NCI-H2029 (cell line): ENCODE measurements at places on chromosomes 2 and 18.

DNA sequence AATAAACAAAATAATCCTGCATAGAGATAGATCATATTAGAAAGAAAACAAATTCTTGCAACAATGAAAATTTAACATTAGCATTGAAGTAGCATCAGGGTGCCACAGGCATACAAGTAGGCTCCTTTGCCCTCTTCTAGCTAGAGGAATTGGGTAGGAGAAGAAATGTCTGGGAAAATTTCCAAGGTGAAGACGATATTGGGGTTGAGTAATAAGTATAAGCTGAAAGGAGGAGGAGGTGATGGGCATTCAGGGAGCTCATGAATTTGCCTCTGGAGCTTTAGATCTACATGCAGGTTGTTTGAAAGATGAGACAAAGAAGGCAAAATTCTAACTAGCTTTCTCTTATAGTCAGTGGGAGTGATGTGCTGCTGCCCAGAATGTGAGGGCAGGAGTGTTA lies 504.9 kb downstream of the CCDC85A start:
- no peak for DNase-seq

DNA sequence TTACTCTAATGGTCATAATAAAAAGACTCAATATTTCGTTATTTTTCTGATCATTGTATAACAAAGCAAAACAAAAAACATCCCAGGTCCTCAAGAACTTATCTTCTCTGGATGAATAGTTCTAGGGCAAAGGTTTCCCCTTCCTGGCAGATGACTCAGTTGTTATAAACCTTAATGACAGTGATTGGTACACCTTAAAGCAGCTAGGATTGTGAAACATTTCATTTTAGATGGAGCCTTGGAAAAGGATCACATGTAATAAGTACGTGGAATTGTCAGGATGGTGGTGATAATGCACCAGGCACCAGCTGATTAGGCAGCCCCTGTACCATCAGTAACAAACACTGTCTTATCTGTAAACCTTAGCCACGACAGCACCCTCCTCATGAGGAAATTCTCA lies 47.2 kb downstream of the MEP1B start:
- no peak for DNase-seq

- peak; percentile 15 for DNase-seq
Observed at GRCh38 chr2:43300781-43301583, 74.6 kb upstream of the ZFP36L2 start.

- DNase-seq: no peak
Observed at GRCh38 chr2:4346628-4347027, 643.3 kb downstream of the DCDC2C start.

GRCh38 chr2:54388076-54388475 lies 68.1 kb upstream of the SPTBN1 start:
- DNase-seq: no peak

DNA sequence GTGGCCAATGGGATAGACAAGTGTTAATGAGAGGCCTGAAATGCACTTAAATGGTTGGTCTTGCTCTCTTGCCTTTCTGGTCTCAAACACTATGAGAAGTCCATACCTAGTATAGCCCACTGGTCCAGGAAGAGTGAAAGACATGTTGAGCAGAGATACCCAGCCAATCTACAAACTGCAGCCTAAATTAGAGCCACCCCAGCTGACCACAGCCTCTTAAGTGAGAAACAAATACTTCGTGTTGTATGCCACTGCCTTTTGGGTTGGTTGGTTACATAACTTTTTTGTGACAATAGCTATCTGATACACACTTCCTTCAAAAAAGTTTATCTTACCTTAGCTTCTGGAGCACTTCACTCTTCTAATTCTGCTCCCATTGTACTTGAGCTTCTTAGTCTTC lies 8.8 kb upstream of the EXOC6B start:
- DNase-seq: no peak

DNA sequence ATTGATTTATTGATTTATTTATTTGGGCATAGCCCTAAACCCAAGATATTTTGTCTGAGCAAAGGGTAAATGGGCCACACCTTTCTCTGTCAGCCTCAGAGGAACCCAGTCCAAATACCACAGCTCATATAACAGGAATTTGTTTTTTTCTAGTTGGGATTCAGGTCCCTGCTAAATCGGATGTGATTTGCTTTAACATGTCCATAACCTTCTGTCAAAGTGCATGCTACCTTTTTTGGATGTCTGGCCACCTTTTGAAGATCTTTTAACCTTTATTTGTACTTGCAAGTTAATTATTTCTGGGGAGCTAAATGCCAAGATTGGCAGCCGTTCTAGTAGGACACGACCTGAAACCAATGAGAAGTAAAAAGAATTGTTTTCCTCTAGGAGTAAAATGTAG lies 303.2 kb upstream of the UBE2E3 start:
- no peak for DNase-seq

DNA sequence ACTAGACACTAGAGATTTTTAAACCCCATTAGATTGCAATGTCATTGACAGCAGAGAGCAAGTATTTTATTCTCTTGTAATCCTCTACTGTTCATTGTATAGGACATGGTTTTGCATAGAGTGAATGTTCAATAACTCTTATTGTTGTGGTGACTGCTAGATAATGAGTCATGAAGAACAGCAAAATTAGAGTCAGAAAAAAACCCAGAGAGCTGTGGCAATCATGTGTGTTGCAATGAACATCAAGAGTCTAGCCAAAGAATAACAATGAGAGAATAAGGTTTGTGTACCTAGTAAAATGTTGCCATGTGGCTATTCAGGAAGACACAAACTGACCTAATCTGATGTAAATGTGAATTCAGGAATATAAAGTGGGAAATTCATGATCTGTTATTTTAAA lies 684.0 kb downstream of the DSC3 start:
- no peak for DNase-seq

DNA sequence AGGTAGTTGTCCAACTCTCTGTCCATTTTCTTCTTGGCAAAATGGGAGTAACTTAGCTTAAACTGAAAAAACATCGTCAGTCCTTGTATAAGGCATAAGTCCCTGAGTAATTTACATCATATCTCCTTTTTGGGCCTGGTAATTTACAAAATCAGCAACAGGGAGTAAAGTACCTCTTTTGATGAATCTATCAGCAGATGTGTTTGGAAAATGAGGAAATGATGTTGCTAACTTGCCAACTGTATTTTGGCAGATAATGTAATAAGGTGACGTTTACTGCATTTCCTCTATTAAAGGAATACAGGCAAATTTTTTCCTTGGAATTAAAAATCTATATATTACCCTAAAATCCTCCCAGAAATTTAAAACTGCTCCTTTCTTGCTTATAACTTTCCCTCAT lies 29.2 kb downstream of the ANKRD44 start:
- DNase-seq: no peak

- DNase-seq: no peak
Observed at GRCh38 chr2:173076581-173077345, 1.1 kb downstream of the MAP3K20 start.

- DNase-seq: no peak
Observed at GRCh38 chr2:15177103-15177502, 384.0 kb downstream of the NBAS start.

GRCh38 chr2:233380132-233380895 lies 26.0 kb downstream of the DGKD start:
- no peak for DNase-seq

DNA sequence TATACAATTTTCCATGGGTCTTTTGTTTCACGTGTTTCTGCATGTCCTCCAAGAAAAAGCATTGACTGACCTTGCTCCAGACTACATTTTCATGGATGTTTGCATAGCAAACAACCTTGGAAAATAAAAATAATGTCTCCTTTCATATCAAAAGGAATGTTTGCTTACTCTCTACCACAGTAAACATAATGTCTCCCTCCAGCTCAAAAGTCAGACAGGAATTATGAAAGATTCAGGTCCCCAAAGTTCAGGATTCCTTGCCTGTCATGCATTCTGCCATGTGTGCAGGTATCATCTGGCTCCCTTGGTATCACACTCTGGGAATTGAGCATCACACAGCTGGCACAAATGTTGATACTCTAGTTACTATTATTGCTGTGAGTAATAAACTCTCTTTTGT lies 103.1 kb upstream of the ZC3H15 start:
- no peak for DNase-seq

GRCh38 chr2:150643114-150643725 lies 155.8 kb upstream of the RND3 start:
- DNase-seq: no peak

DNA sequence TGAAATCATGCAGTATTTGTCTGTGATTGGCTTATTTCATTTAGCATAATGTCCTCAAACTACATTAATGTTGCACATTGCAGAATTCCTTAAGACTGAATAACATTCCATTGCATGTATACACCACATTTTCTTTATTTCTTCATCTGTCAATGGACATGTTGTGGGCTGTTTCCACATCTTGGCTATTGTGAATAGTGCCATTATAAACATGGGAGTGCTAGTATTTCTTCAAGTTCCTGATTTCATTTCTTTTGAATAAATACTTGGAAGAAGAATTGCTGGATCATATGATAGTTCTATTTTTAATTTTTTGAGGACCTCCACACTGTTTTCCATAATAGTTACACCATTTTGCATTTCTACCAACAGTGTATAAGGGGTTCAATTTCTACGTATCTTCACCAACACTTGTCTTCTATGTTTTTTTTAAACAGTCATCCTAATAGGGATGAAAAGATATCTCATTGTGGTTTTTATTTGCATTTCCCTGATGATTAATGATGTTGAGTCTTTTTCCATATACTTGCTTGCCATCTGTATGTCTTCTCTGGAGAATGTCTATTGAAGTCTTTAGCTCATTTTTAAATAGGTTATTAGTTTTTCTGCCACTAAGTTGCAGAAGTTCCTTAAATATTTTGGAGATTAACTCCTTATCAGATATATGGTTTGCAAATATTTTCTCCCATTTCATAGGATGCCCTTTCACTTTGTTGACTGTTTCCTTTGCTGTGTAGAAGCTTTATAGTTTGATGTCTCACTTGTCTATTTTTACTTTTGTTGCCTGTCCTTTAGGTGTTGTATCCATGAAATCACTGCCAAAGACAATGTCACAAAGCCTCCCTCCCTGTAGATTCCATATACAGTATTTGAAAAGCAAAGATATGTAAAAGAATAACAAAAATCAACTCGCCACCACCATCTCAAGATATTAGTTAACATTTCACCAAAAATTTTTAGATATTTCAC lies 14.6 kb downstream of the FBXO11 start:
- no peak for DNase-seq

DNA sequence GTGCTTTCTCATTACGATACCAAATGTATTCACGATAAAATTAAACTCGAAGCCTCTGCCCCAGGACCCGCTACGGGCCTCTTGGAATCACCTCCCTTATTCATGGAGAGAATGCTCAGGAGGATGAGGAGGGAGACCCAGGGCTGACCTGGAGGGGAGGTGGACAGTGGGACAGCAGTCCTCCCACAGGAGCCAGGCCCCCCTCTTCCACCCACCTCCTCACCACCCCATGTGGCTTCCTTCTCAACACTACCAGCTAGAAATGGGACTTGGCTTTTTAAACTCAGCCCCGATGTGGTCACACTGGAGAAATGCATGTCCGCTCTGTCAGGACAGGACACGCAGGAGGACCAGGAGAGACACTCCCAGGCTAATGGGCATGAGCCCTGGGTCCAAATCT lies 147.9 kb upstream of the ID2 start:
- no peak for DNase-seq
